ENCODE measurements at places on chromosomes 6 and 20.

DNA sequence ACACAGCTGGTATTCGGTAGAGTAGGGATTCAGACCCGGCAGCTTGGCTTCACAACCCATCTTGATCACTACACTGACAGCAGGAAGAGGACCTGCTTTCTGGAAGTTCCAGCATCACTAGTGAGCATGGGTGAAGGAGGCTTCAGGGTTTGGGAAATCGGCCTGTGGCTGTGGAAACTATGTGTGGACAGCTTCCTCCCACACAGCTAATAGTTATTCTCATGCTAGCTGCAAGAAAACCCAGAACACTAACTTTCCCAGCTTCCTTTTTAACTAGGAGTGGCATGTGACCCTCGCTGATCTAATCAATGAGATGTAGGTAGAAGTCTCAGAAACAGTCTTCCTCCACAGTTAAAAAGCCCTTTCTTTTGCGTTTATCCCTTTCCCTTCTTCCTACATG, 36.3 kb upstream of the SIRPA start:
- DNase-seq, result no peak

DNA sequence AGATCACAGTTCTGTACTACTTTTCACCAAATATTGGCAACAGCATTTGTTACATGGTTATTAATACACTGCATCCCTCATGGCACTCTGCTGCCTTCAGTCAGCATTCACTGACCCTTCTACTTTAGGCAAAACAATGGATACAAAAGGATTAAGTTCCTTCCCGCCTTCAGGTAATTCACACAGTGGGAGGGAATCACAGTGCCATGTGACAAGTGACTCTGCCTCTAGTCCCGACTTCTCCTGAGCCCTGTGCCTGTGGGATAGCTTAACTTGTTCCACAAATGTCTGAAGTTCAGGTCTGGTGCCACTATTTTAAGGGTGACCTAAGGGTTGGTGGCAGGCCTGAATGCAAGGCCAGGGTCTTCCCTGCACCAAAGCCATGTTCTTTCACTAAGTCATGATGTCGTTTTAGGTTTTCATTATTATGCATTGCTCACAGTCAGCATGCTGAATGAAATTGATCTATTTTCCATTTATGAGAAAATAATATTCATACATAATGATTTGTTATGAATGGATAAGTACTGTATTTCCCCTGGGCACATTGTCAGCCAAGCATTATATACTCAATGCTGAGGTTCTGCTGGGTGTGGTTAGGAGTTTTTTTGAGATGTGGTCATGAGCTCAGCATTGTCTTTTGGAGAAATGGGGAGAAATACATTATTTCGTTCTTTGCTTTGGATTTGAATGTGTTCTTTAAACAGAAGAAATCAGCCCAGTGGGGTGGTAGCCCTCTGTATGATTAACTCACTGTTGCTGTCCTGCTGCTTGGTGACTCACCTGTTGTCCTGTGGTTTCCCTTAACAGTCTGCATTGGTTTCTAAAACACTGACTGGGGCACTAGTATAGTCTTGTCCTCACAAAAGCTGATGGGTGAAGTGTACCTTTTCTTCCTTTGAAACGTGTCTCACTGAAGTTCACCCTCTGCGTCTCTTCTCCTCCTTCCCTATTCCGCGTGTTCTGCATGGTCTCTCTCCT, 66.4 kb downstream of the AFDN start:
- DNase-seq, result no peak

- no peak for DNase-seq
Observed at GRCh38 chr6:31401403-31401802, 2.0 kb upstream of the MICA start.

GRCh38 chr20:37564016-37564387, 36.3 kb upstream of the BLCAP start:
- DNase-seq, result no peak

DNA sequence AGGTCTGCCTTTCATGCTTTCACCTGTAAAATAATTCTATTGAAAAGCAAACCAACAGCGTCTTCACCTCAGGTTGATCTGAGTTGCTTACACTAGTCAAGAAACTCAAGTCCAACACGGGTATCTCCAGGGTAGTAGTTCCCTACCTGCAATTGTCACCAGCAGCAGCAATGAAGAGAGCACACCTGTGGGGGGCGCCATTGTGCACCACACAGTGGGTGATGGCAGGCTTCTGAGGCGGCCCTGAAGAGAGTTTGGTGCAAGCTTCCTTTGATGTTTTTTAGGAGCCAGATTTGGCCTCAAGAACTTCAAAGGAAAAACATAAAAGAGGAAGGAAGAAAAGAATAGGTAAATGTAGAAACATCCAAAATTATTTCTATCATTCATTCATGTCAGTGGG, 45.1 kb downstream of the KIAA0319 start:
- DNase-seq, result no peak

DNA sequence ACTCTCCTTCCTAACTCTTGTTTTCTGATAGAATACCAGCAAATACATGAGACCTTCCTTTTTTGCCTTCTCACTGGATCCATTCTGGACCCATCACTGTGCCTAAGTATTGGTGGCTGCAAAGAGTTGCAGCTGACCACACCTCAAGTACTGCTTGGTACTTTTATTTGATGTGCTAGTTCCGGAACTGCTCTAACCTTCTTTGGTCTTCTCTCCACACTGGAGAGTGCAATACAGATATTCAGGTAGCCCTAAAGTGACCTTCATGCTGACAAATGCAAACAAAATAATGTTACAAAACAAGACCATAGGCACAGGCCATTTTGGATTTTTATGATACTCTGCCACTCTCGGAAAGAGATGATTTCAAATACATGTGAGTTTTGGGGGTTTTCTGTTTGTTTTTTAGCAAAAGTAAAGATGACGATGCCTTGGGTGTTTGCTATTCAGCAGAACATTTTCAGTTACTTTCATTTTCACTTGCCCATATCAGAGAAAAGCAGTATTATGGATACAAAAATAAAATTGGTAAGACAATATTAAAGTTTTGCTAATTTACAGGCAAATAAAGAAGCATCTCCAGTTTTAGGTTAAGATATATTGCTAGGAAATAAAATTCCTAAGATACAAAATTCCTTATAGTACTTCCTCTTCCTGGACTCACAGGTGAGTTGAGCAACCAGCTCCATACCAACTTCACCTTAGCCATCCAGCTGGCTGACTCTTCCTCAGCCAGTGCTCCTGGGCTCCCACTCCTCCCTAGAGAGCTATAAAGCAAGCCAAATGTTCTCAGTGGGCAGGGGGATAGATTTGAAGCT, 42.0 kb downstream of the PTPRK start:
- DNase-seq, result no peak

DNA sequence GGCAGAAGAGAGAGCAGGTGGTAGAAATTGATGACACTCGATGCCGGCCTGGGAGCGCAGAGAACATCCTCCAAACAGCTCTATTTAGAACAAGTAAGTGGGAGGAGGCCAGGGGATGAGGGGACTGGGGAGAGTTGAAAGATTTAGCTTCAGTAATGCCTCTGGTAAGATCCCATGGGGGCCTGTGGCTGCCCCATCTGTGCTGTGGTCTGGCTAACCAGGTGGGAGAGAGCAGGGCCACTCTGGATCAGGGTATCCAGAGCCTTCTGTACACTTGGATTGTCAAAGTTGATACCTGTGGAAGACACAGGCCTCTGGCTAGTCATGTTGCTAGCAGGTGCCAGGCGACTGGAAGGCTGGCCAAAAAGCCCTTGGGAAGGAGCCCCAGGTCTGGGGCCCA, 27.6 kb downstream of the NCOA5 start:
- DNase-seq, result no peak

DNA sequence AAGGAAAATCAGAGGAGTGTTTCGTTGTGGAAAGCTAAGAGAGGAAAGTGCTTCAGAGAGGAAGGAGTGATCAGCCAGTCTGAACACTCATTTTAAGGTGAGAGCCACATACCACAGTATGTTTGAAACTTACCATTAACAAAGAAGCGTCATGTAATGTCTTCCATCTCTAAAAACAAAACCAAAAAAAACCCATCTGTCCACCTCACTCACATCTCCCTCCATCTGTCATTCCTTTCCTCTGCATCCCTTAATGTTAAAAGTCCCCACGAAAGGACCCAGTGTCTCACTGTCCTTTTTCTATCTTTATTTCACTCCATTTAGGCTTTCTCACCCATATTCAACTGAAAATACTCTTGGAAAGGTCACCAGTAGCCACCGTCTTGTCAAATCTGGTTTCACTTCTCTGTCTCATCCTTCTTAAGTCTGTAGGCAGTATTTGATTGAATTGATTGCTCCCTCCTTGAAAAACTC, 59.4 kb upstream of the GNRH2 start:
- DNase-seq, result no peak

- DNase-seq, result no peak
Observed at GRCh38 chr6:14673201-14673600, 555.6 kb downstream of the CD83 start.

- no peak for DNase-seq
Observed at GRCh38 chr6:143159001-143159400, 98.3 kb downstream of the AIG1 start.

DNA sequence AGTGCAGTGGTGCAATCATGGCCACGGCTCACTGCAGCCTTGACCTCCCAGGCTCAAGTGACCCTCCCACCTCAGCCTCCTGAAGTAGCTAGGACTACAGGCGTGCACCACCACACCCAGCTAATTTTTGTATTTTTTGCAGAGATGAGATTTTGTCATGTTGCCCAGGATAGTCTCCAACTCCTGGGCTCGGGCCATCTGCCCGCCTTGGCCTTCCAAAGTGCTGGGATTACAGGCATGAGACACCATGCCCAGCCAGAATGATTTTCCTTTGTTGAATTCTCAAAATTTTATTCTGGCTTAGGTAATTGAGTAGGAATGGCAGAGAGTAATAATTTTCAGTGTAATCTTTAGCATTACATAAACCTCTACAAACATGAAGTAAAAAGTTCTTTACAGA, 37.1 kb downstream of the SLC16A10 start:
- DNase-seq, result peak; percentile 65

DNA sequence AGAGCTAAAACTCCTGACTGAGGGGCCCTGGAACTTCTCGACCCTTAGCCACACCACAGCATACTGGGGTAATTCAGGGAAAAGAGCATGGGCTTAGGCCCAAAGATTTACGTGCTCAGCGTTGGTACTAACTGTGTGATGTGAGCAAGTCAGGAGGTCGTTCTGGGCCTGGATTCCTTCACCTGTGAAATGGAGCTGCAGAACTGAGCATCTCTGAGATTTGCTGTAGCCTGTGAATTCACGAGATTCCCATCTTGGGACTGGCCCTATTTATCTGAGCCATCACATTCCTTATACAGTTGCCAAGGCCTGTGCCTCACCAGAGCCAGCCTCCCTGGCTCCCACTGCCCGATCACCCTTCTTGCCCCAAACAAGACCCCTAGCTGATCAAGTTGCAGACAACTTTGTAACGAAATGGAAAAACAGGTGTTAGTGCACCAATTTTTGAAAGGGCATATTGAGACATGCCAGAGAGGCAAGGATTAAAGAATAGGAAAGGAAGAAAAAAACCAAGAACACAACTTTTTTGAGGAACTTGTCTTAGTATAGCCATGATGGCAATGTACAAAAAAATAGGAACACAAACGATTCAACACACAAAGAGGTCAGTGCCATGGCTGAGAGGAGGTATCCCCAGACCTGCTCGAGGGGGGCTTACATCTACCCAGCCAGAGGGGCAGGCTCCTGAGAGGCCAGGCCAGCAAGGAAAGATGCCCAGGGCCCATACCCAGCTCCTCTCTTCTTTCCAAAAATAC, 323.0 kb upstream of the JARID2 start:
- DNase-seq, result no peak

GRCh38 chr6:163427498-163428254, 13.2 kb downstream of the QKI start:
- DNase-seq, result no peak

- DNase-seq, result no peak
Observed at GRCh38 chr20:60055740-60056139, 97.5 kb downstream of the CDH26 start.
